RPMI7951 (cell line): ENCODE measurements at places on chromosomes 11 and 22. TPM values are rescaled to one million over a fixed set of nuclear protein-coding genes. Genes with fewer than 3 reads are reported as not detected.

Gene F2
- total RNA-seq, result not detected in 2 replicates

Gene SSTR3
- total RNA-seq, result not detected in 2 replicates

Gene KCNE3
- total RNA-seq, result 1.3 and 1.9 TPM in 2 replicates

Gene OR52I2
- not detected in 2 replicates for total RNA-seq

Gene C11orf86
- total RNA-seq, result not detected in 2 replicates

Gene USP2
- 0.24 and 0.49 TPM in 2 replicates for total RNA-seq
